ENCODE measurements at places on chromosomes 4 and X. TPM values are rescaled to one million over a fixed set of nuclear protein-coding genes. Genes with fewer than 3 reads are reported as not detected.

The NDP gene
- total RNA-seq = not detected

The PLAC1 gene
- not detected for total RNA-seq

The NAT8L gene
- 0.36 TPM for total RNA-seq

The ZNF81 gene
- 5.7 TPM for total RNA-seq

The TLL1 gene
- total RNA-seq = 4.8 TPM

The CACNA1F gene
- total RNA-seq = 0.16 TPM

The FDCSP gene
- not detected for total RNA-seq

The HOPX gene
- 24.7 TPM for total RNA-seq

The GPC4 gene
- 45.7 TPM for total RNA-seq

The TLR6 gene
- 3.2 TPM for total RNA-seq

The CUL4B gene
- 51.7 TPM for total RNA-seq

The RLIM gene
- total RNA-seq = 36.4 TPM

The PLK4 gene
- 1.7 TPM for total RNA-seq

The PCSK1N gene
- 23.3 TPM for total RNA-seq

The ZDHHC15 gene
- total RNA-seq = 2.1 TPM

The PASD1 gene
- not detected for total RNA-seq

The TBC1D19 gene
- 31.6 TPM for total RNA-seq

The TMEM31 gene
- total RNA-seq = not detected

The LUZP4 gene
- not detected for total RNA-seq

The CXorf49 gene
- not detected for total RNA-seq

The ADH1C gene
- total RNA-seq = 2.6 TPM

The DCAF8L2 gene
- total RNA-seq = not detected

The MAGEB6 gene
- total RNA-seq = not detected

The COL4A5 gene
- 7.8 TPM for total RNA-seq

The DIPK2B gene
- total RNA-seq = 5.7 TPM

The IL2RG gene
- 3.2 TPM for total RNA-seq

The SLC6A14 gene
- not detected for total RNA-seq

The MAP7D2 gene
- 0.66 TPM for total RNA-seq

The HELQ gene
- 11.8 TPM for total RNA-seq

The SPANXA2 gene
- not detected for total RNA-seq

The GAGE12H gene
- not detected for total RNA-seq

The DNAJB14 gene
- 36.6 TPM for total RNA-seq

Data from sigmoid colon (tissue), 7 donors.